Activated CD4-positive, alpha-beta memory T cell treated with anti-CD3 and anti-CD28 coated beads for 36 hours (primary cell): ENCODE measurements at places on chromosomes 1 and 21. TPM values are rescaled to one million over a fixed set of nuclear protein-coding genes. Genes with fewer than 3 reads are reported as not detected.

TMEM222 gene
- total RNA-seq, result 22.8 TPM

XPR1 gene
- 17.9 TPM for total RNA-seq

RGS16 gene
- total RNA-seq, result 49.8 TPM

- no peak overlapping the region for H3K4me3 ChIP-seq
- no peaks in the 10 kb centered on the region for H3K36me3 ChIP-seq
- peaks cover 34% of the 10 kb centered on the region for H3K27me3 ChIP-seq
- peaks cover 6% of the 10 kb centered on the region for H3K4me1 ChIP-seq
- DNase-seq, result peak; percentile 78
These were observed 53.3 kb upstream of the SYT14 start for GRCh38 chr1:209884665-209885117.
